ENCODE measurements at places on chromosomes 4 and X.

GRCh38 chr4:145130788-145131399, 32.8 kb downstream of the ABCE1 start:
- DNase-seq = no peak

- no peak for DNase-seq
Measured at GRCh38 chrX:39504850-39505259, 592.9 kb downstream of the BCOR start.

- peak; percentile 40 for DNase-seq
Measured at GRCh38 chr4:114598191-114599121, at the start of gene UGT8. TSS of gene UGT8 (plus strand) at chr4:114598807. CDS start at chr4:114622881, 24,074 bp downstream.

DNA sequence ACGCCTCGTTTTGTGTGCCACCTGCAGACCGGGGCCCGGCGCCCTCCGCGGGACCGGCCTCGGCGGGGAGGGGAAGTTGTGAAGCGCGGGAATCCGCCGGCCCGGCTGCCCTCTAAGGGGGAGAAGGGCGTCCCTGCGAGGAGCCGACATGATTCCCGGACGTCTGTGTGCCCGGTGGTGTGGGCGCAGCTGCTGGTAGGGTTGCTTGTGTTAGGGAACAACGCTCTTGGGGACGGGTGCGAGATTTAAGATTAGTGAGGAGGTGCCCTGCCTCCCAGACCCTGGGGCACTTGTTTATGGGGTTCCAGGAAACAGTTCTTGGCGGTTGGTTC, 627 bp downstream of the CDKN2AIP start:
- no peak for DNase-seq

DNA sequence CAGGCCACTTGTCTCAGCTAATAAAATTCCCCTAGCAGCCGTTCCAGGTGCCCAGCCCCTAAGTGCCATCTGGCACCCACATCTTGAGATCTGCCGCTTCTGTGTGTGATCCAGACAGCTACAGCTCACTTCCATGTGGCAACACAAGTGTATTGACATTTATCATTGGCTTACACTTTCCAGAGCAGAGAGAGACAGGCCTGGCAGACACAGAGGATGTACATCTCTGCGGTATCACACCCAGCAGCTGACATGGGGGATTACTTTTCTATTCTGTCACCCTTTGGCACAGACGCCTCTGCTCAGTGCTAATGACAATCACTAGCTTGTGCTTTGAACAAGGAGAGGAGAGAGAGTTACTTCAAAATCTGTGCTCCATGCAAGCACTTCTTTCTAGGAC, 195.9 kb downstream of the KDR start:
- DNase-seq = no peak
